ENCODE measurements at places on chromosomes 7 and 10.

DNA sequence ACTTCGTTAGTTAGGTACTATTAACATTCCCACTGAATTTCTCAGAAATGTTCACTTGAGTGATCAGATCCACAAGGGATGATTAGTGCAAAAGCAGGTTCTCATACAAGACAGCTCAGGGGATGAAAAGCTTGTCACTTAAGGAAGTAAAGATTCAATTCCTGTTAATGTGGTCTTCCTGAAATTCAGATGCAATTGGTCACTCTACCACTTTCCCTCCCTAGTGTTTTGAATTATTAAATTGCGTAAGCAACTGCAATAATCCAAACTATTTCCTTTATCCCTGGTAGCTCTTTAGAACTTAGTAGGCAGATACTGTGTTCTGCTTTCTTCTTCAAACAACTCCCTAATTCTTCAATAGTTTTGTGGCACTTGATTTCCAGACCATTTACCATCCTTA is 121.4 kb downstream of the MAGI2 start:
- DNase-seq: no peak

- no peak for DNase-seq
These were observed 12.9 kb upstream of the SNX10 start for GRCh38 chr7:26278770-26279169.

- no peak for DNase-seq
These were observed 188.9 kb downstream of the LRMDA start for GRCh38 chr10:75620356-75620755.

DNA sequence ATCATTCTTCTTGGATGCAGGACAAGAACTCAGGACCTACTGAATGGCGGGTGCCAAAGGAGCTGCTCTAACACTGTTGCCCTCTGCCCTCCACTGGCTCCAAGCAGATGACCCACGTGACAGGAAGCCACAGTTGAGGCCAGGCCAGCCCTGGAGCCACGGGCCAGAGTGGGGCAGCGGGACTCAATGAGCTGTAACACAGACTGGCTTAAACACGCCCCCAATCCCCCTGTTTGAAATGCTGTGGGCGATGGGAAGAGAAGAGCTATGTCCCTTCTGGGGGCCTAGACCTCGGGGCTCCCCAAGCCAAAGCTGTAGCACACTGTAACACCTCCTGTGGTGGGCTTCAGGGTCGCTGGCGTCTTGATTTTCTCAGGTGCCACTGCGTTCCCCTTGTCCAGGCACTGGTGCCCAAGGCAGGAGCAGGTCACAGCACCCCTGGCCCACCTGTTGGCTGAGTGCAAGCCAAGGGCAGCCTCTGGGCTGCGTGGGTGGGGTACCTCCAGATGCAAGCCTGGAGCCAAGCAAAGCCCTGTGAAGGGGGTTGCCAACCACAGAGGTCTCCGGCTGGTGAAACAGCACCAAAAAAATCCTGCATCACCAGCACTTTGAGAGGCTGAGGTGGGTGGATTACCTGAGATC is 18.6 kb upstream of the ZMIZ2 start:
- no peak for DNase-seq

GRCh38 chr10:18456984-18457383 is 194.4 kb downstream of the NSUN6 start:
- DNase-seq: no peak

- DNase-seq: peak; percentile 67
These were observed at the start of gene FKBP9 for GRCh38 chr7:32957326-32958045. FKBP9 (plus strand) TSS chr7:32957440; CDS start chr7:32957574, 134 bp downstream.

DNA sequence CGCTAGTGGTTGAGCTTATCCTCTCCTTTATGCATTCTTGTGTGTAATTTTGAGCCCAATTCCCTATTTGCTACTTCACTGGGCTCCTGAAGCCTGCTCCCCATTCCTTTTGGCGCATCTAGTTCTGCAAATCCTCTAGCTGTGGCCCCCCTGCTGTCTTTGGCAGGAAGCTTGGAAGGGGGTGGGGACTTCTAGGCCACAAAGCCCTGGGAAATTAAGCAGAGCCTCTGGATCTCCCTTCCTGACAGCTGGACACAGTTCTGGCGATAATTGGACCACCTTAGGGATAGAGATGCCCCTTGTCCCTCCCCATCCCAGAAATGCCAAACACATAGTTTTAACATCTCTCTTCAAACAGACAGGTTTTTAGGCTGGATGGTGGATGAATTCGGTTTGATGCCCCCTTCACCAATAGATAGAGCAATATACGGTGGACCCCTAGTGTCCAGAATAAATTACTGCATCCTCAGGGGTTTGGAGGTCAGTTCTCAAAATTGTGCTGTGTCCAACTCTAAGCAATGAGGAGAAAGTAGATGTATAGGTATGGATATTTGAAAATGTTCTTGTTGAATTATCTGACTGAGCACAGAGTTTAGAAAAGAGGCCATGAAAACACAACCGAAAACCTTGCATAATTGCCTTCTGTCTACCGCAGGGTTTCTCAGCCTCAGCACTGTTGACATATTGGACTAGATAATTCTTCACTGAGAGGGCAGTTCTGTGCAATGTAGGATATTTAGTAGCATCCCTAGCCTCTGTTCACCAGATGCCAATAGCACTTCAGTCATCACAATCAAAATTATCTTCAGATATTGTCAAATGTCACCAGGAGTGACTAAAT is 75.5 kb downstream of the PAPSS2 start:
- DNase-seq: no peak

DNA sequence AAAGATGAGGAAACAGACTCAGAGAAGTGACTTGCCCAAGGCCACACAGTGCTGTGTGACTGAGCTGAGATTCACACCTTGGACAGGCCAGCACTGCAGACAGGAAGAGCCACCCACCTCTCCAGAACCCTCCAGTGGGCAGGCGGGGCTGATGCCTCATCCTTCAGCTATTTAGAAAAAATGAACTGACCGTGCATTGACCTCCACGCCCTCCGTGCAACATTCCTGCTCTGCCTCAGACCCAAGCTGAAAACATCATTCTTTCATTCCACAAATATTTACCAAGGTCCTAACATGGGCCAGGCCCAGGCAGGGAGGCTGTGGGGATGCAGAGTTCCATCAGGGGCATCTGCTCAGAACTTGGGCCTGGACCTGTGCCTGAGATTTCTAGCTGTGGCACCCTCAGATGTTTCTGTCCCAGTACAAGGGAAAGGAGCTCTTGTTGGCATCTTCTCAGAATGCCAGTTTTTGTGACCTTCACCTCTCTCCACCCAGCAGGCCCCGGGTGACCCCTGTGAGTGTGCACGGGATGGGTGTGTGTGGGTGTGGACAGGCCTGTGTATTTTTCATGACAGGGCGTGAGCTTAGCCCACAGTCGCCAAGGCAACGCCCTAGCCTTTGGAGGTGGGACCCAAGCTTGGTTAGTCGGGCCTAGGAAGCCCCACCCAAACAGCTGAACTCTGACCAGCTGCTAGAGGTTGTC is 6.5 kb downstream of the VSIR start:
- DNase-seq: no peak

GRCh38 chr10:84603971-84604370 is 275.6 kb downstream of the CCSER2 start:
- no peak for DNase-seq

DNA sequence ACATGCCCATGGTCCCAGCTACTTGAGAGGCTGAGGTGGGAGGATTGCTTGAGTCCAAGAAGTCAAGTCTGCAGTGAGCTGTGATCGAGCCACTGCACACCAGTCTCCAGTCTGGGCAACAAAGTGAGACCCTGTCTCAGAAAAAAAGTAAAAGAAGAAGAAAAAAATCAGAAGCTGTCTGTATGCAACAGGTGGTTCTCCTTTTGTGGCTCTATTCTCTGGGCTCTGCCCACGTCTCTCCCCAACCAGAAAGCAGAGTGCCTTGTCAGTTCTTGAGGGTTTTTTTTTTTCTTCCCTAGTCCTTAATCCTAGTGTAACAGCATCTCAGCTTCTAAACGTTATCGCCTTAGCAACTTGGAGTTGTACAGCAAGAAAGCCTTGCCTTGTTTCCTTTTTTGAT is 89.5 kb downstream of the PRKCQ start:
- no peak for DNase-seq

DNA sequence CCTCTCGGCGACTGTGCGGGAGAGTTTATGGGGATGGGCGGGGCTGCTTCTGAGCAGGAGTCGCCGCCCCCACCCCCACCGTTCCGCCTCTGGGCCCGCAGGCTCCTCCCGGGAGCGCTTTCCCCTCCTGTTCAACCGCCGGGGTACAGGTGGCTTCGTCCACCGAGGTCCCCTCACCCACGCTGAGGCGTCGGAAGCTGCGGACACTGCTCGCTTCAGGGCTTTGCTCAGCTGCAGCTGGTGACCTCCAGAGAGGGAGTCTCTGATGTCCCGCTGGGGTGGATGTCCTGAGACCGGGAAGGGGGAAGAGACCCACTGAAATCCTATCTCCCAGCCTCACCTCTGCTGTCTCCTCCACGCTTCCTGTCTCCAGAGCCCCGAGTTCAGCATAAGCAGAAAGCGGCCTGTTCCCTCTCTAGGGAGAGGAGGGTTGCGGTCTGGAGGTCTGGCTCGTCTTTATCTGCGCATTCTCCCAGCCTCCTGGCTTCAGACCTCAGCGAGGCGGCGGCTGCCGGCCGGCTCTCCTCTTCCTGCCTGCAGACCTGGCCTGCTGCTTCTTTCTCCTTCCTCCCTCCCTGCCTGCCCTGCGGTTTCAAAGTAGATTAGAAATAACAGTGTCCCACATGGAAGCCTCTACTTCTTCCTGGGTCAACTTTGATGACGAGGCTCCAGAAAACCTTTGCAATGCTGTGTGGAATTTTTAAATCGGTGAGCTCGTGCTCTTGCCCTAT is 1.8 kb downstream of the CYP2E1 start:
- DNase-seq: no peak

DNA sequence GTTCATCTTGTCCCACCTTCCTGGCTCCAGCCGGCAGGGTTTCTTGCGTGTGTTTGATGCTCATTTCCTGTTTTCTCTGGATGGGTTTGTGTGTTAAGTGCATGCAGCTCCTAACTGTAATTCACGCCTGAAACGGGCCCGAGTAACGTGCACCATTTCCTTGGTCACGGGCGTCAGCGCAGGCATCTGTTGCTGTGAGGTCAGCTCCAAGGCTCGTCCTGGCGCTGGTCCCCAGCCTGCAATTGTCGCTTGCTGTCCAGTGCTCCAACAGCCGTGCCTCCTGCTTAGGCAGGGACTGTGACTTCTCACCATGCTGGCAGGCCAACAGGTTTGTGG is 201.1 kb downstream of the GLRX3 start:
- no peak for DNase-seq

DNA sequence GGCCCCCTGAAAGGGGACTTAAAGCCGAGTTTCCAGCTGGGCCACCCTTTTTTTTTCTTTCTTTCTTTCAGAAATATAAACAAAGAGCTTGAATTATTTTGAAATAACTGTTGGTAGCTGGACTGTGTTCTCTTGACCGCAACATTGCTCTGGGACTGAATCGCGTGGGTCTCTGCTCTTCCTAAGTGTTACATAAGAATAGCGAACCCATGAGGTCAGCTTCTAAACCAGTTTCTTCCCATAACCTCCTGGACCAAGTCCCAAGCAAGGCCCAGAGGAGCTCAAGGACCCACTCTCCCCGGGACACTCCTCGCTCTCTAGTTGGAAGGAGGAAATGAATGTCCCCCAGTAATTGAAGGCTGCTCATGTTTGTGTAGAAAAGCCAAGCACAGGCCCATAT is 91.1 kb downstream of the CXCL12 start:
- DNase-seq: no peak

DNA sequence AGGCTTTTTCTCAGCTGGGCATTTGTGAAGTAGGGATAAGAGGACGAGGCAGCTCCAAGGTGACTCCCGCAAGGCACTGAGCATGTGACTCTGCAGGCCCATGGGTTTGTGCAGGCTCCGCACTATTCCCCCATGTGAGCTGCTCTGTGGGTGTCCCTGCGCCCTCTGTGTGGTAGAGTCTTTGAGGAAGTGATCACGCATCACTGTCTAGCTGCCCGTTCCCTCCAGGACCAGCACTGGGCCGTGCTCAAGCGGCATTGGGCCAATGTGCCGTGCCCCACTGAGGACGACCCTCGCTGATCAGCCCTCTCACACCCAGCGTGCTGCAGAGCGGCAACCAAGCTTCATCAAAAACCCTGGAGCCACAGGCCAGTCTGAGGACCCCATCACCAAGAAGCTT is 7.5 kb downstream of the PRKAG2 start:
- DNase-seq: no peak

- no peak for DNase-seq
These were observed 1.9 kb downstream of the ZYX start for GRCh38 chr7:143382791-143383641.

DNA sequence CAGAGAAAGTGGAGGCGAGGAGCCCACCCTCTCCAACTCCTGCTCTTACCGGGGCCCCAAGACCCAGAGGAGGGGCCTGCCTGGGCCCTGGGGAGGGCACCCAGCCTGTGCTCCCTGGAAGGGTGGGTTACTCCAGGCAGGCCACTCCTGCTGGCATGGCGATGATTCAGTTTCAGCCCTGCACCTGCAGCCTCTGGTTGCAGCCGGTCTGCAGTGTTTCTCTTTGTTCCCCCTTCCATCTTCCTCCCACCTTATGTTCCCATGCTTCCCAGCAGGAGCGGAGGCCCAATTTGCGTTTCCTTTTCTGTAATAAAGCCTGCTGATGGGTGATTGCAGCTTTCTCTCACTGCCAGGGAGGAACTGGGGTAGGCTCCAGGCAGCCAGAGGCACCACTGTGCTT is 53.2 kb upstream of the FAM20C start:
- DNase-seq: no peak

- DNase-seq: no peak
These were observed 8.0 kb downstream of the CALY start for GRCh38 chr10:133328358-133329343.

- DNase-seq: no peak
These were observed 55.4 kb upstream of the LMTK2 start for GRCh38 chr7:98051118-98051744.

GRCh38 chr7:36750451-36750850 is 26.2 kb upstream of the AOAH start:
- DNase-seq: no peak

DNA sequence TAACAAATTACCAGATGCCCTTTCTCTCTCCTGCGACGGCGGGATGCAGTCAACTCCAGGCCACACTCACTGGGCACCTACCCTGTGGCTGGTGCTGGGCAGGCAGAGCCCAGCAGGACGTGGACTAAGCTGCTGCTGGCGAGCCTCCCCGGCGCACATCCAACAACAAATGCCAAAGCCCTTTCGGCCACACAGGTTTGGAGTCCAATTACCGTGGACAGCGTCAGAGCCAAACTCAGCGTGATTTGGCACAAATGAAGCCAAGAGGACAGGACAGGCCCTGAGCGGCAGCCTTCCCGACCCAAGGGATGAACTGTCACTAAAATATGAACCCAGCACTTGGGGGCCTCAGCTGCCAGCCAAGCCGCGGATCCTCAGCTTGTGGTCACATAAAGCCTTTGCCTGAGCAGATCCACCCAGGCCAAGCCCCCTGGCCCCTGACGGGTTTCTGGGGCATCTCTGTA is 28.4 kb downstream of the DAGLB start:
- no peak for DNase-seq
